ENCODE measurements at places on chromosomes 3 and 15.

- no peak for DNase-seq
Observed at GRCh38 chr3:56970461-56970879, 90.0 kb upstream of the SPATA12 start.

- DNase-seq = no peak
Observed at GRCh38 chr15:57735431-57735830, 28.9 kb downstream of the POLR2M start.

DNA sequence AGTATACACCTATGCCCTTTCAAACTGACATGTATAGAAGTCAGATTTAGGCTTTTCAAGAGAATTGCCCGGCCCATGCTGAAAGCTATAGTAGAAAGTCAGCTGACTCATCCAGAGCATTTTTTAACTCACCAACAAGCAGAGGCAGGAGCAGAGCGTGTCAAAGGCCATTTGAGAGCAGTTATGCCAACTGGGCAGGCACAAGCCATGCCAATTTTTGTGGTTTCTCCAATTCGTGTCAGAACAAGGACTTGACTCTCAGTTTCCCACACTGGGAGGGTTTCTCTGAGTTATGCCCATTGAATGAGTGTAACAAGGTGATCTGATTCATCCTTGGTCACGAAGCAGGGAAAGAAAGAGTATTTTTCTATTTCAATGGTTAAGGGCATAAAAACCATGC is 403.3 kb upstream of the THBS1 start:
- DNase-seq = no peak

GRCh38 chr15:78750566-78750965 is 60.7 kb downstream of the ADAMTS7 start:
- no peak for DNase-seq

DNA sequence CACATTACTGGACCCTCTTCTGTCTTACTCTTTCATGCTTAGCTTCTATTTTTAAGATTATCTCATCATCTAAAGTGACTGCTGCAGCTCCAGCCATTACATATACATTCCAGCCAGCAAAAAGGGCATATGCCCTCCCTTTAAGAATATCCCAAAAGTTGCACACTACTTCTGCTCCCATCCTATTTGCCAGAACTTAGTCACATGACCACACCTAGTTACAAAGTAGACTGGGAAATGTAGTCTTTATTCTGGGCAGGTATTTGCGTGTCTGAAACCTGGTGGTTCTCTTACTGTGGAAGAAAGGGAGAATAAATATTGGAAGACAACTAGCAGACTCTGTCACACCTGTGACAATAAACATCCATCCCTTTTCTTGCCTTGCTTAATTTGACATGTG is 341.6 kb upstream of the NR2E3 start:
- DNase-seq = no peak

GRCh38 chr3:116034794-116035193 is 410.5 kb downstream of the LSAMP start:
- DNase-seq = no peak

GRCh38 chr3:152026033-152026556 is 152.7 kb downstream of the SUCNR1 start:
- no peak for DNase-seq

DNA sequence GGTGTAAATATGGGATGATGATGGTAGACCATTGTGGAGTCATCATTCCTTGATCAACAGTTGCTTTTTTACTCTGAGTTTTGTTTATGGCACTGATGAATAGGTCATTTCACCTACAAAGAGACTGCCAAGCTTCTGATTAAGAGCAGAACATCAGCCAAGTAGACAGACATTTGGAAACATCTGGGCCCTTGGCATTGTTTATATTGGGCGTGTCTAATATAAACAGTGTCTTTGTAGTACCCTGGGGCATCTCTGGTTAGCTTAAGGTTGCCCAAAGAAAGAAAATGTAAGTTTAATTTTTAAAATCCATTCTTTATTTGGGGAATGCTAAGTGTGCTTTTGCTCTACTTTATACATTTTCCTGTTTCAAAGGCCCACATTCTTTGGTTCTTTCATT is 377.0 kb downstream of the FEZF2 start:
- DNase-seq = no peak

DNA sequence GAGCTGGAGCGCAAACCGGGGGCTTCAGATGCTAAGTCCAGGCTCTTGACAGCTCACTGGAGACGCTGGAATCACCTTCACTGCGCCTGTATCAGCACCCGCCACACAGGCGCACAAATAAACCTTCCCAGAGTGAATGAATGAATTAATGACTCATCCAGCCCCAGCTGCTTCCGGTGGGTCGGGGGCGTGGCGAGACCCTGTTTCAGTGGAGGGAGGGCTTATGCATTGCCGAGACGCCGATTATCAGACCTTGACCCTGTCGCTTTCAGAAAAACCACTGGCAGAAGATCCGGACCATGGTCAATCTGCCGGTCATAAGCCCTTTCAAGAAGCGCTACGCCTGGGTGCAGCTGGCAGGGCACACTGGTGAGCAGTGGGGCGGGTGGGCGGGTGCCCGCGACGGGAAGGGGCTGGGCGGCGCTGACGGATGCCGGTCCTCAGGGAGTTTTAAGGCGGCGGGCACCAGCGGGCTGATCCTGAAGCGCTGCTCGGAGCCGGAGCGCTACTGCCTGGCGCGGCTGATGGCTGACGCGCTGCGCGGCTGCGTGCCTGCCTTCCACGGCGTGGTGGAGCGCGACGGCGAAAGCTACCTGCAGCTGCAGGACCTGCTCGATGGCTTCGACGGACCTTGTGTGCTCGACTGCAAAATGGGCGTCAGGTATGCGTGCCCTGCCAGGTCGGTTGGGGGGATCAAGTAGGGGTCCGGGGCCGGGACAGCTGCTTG is 7.7 kb downstream of the ITPKA start:
- DNase-seq = no peak

DNA sequence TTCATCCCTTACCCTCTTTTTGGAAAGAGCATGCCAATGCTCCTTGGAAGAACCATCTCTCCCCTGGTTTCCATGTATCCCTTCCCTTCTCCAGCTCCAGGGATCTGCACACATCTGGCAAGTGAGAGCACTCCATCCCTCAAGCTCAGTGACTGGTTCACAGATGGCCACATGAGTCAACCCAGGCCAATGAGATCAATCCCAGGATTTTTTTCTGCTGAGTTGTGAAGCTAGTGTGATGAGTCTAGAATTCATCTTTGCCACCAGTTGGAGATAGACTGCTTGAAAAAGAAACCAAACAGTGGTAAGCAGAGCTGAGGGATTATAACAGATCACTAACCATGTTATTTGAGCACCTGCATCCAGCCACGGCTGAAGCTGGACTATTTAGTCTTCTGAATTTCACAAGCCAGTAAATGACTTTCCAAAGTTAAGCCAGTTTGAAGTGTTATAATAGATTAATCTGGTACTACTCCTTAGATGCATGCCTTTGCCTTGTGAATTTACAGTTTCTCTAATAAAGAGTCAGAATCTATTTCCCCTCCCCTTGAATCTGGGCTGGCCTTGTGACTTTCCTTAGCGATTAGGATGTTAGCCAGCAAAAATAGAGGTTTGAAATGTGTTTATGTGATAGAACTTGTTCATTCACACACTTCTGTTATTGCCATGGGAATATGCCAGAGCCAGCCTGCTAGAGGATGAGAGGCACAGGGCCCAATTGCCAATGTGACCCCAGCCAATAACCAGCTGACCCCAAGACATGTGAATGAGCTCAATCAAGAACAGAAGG is 159.8 kb downstream of the WNT5A start:
- DNase-seq = no peak

DNA sequence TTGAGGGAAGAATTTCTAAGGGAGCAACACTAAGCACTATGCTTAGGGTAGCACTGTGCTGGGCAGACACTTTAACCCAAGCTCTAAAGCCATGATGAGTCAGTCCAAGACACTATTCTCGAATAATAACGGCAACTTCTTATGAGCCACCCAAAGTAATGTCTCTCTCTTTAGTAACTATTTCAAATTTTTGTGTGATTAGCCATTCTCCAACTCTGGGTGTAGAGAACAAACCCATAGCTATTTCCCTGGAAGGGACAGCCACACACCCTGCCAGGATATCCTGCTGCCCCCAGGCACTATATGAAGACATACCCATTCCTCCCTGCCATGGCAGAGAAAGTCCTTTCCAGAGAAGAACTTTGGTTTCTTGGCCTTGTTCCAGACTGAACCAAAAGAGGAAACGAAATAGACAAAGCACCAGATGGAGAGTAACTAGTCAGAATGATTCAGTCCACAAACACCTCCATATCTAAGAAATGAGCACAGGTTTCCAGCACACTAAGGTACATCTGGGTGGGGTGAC is 384.9 kb upstream of the THBS1 start:
- DNase-seq = no peak

GRCh38 chr3:123071146-123071545 is 4.3 kb downstream of the PDIA5 start:
- no peak for DNase-seq

DNA sequence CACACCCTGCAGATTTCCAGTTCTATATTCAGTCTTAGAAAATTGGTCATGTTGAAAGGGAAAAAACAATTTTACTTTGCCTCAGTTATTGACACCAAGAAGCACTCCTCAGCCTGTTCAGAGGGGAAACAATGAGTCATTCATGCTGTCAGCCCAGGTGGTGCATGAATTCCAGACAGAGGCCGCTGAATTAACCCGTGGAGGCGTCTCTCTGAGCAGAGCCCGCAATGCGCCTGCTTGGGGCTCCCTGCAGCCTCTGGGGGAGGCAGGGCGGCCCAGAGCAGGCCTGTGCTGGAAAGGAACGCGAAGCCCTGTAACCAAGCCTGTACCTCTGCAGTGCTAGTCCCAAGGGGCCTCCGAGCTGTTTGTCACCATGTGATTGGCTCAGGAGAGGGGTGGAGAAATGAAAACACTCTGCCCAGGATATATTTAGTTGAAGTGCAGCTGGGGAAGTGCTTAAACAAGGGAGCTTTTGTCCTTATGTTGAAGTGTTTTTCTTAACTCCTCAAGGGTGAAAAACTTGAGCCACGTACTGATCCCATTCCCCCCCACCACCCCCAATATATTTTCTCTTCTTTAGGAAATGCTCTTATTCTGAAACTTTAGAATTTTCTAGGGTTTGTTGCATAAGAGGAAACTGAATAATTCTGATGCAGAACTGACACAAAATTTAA is 68.3 kb upstream of the CHD2 start:
- peak; percentile 95 for DNase-seq

DNA sequence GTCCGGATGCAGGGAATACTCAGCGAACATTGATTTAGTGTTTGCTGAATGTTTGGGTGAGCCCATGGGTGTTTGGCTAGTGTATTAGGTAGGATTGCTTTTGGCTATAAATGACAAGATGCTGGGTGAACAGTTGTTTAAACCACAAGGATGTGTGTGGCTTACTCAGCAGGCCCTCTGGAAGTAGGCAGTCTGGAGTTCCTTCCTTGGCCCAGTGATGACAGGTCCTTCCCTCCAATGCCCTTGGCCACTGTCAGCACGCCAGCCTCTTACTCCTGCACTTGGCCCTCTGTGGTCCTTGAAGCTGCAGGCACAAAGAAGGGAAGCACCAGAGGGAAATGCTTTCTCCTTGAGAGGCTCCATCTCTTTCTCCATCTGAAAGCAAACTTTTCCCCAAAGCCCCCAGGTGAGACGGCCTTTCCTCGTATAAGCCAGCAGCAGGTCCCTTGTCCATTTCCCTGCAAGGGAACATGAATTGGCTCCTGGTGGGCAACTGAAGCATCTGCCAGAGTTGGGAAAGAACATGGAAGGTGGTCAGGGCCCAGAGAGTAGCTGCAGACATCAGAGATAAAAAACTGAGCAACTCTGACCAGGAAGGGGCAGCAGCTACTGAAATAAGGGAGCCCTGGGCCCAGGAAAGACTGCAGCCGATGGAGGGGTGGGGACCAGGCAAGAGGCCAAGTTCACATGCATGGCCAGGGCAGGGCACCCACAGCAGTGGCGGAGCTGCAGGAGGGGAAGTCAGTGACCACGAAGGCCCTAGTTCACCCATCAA is 105.0 kb downstream of the TPRA1 start:
- DNase-seq = peak; percentile 12

GRCh38 chr15:40106203-40107161 is 2.2 kb downstream of the BMF start:
- DNase-seq = peak; percentile 57

DNA sequence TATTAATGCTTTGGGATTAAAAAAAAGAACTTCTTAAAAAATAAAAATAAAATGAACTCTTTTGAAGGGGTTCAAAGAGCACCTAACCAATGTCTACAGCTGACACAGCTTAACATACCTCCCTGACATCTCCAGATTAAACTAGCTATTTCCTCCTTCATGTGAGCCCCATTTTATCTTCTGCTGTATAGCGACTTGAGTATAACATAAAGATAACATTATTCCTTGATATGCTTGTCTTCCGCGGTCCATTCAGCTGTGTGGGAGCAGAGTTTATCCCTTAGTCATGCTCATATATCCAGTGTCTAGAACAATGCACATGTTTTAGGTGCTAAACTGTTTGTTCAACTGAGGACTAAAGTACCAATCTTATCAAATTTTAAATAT is 7.8 kb upstream of the CHRM5 start:
- no peak for DNase-seq

DNA sequence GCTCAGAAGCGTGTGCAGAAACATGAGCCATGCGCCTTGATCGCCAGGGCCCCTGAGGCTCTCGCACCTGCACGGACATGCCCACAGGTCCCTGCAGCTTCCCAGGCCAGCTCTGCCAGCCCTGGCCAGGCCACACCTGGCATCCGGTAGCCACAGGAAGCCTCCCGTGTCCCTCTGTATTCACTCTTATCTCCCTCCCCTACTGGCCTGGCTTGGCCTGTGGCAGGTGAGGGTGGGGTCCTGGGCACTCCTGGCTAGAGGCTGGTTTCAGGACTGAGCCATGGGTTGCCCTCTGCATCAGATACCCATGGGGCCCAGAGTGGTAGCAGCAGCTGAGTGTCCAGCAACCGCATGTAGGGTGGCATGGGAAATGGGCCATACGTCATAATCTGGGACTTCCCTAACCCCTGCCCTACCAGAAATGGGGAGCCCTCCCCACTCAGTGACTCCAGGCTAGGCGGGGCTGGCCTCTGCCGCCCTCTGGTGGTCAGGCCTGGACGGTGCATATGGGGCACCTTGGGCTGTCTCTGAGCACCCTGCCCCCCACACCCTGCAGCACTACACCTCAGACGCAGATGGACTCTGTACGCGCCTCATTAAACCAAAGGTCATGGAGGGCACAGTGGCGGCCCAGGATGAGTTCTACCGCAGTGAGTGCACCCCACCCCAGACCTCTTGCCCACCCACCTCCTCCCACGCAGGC is 12.6 kb upstream of the LMAN1L start:
- peak; percentile 81 for DNase-seq

- no peak for DNase-seq
Observed at GRCh38 chr3:148954981-148955380, 36.4 kb upstream of the GYG1 start.

GRCh38 chr15:80467311-80467714 is 63.1 kb downstream of the ARNT2 start:
- DNase-seq = no peak

All from femur (tissue), 1 donor.